ENCODE measurements at places on chromosomes 11 and 22.

DNA sequence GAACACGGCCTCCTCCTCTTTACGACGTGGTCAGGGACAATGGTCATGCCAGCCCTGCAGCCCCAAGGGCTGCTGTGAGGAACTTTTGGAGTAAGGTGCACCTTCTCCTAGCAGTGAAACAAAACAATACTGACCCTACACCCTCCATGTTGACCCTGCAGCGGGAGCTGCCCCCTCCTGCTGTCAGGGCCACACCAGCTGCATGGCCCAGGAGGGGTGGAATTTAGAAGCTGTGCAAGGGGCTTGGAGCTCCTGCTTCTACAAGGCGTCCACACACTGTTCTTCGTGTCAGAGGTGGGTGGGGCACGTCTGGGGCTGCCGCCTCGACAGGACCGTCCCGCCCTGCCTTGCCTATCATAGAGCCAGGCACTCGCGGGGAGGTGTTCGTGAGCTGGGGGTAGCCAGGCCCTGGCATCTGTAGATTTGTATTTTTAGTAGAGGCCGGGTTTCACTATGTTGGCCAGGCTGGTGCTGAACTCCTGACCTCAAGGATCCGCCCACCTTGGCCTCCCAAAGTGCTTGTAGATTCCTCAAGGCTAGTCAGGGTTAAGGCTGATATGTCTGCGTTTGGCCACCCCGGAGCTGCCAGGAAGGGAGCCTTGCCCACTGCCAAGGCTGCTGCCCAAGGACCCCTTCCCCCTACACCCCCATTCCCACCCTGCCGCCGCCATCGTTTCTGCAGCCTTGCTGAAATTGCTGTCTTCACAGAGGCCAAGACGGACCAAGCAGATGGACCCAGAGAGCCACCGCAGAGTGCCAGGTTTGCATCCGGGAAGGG lies 15.9 kb downstream of the INCENP start:
- no peak for DNase-seq

GRCh38 chr11:21965221-21965620 lies 227.7 kb upstream of the ANO5 start:
- no peak for DNase-seq

- peak; percentile 17 for DNase-seq
These were observed at the start of gene CALCB for GRCh38 chr11:15073361-15074205. CALCB (plus strand) TSS chr11:15073593; CDS start chr11:15074719, 1,126 bp downstream.

- no peak for DNase-seq
These were observed 866.8 kb upstream of the TENM4 start for GRCh38 chr11:80307676-80308075.

DNA sequence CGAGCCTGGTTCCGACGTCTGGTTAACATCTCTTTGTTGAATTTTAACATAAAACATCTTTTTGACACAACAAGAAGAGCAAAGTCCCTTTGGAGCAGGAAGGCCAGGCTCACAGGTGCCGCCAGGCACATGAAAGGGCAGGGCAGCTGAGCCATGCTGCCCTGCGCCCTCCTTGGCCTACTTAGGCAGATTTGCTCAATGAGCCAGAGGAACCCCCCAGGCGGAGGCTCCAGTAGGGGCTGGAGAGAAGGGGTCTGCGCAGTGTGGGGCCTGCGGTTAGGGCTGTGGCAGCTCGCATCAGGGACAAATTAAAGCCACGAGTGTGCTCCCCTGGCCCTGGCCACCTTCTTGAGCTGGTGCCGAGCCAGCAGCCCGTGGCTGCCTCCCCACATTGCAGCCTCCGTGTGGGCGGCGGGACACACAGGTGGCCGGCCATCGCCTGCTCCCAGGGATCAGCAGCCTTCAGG lies 9.9 kb upstream of the SLC22A12 start:
- no peak for DNase-seq

DNA sequence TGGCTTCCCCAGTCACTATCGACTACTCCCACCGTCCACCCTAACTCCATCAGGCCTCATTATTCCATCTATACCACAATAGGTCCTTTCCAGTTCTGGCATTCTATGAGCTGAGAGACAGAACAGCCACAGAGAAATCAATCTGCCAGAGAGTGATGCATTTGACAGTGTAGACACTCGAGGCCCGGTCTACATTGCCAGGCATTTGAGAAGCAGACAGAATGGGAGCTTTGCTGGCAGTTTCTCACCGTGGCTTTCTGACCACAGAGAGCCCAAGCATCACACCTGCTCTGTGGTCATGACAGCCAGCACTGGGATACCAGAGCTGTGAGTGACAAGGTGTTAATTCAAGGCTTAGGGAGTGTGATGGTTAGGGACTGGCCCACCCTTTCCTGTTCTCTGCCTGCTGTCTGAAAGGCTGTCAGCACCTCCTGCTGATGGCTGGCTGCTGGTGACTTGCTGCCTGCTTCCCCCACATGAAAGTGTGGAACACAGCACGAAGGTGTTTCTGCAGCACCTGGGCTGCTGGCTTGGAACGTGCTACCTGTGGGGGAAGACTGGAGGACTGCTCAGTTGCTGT lies 137.8 kb downstream of the KIRREL3 start:
- DNase-seq = no peak

DNA sequence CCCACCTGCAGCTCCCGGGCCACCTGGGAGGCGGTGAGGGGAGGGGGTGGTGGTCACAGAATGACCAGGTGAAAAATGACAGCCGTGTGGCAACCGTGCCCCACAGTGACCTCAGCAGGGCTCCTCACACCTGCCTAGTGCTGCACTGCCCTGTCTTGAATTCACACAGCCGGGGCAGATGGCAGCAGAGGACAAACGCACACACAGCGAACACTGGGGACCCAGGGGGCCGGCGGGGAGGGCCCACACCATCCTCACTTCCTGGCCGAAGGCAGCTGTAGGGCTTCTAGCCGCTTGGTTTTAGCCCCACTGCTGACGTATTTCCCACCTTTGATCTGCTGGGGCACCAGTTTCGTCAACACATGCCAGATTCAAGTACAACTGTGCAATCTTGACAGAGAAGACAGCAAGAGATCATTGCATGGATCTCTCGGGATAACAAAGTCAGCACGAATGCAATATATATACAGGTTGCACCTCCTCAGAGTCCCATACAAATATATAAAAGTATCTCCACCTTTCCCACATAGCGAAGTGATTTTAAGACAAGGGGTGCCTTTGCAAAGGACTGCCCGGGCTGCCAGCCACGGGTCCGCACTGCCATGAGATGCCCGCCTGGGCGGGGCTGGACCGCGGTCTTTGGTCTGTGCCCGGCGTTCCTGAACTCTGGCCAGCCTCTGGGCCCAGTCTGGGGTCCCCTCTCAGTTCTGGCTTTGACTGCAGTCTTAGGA lies 26.9 kb downstream of the TRMU start:
- DNase-seq = no peak

GRCh38 chr11:31375879-31376278 lies 6.2 kb downstream of the DNAJC24 start:
- no peak for DNase-seq

DNA sequence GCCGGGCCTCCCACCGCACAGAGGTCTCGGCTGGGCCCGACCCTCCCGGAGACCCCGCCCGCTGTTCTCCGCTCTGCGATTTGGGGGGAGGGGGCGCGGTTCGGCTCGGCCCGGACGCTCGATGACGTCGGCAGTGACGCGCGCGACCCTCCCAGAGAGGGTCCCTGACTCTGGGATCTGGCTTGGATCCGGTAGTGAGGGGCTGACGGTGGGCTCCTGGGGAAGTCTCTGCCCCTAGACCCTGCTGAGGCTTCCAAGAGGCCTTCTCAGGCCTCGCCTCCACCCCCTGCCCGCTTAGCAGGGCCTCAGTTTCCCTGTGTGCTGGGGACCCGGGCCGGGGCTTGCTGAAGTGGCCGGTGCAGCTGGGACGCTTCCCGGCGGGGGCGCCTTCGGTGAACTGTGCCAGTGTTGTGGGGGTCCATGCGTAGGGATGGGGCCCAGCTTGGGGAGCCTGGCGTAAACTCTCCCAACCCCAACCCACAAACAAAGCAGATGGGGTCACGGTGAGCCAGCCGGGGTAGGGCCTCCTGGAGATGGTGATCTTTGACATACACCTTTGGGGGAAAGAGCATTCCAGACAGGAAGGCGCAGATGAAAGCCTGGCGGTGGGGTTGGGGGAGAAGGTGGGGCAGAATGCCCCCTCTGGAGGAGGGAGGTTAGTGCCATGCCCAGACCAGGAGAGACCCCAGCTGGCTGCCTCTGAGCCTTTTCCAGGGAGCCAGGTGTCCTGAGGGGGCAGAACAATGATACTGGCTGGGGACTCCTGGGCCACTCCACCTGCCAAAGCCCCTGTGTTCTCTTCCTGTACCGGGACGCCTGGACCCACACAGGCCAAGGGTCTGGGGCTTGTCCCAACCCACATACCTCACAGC lies 1.0 kb downstream of the B4GALNT4 start:
- no peak for DNase-seq

GRCh38 chr11:110119317-110119716 lies 26.1 kb downstream of the ZC3H12C start:
- DNase-seq = no peak

DNA sequence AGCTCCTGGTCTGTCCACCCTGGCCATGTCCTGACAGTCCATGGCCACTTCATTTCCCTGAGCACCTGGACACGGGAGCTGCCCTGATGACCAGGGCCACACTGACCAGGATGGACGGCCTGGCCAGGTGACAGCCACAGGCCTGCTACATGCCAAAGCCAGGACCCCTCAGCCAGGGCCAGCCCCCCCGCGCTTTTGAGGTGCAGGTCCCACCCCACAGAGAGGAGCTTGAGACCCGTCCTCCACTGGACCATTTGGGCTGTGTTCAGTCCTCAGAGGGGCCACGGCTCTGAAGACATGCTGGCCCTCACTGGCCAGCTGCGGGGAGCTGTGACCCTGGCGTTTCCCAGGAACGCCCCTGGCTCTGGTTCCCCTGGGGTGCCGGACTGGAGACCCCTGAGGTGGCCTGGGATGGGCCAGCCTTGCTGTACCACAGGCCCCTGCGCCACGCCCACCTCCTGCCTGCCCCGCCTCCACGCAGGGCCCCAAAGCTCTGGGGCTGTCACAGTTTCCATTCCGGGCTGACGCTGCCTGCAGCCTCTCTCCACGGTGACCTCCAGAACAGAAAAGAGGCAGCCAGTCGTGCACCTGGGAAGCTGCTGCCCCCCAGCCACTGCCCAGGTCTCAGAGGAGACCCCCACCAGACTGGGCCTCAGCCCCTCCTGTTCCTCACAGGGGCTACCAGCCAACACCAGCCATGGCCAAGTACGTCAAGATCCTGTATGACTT lies 18.2 kb downstream of the EPS8L2 start:
- DNase-seq = no peak

DNA sequence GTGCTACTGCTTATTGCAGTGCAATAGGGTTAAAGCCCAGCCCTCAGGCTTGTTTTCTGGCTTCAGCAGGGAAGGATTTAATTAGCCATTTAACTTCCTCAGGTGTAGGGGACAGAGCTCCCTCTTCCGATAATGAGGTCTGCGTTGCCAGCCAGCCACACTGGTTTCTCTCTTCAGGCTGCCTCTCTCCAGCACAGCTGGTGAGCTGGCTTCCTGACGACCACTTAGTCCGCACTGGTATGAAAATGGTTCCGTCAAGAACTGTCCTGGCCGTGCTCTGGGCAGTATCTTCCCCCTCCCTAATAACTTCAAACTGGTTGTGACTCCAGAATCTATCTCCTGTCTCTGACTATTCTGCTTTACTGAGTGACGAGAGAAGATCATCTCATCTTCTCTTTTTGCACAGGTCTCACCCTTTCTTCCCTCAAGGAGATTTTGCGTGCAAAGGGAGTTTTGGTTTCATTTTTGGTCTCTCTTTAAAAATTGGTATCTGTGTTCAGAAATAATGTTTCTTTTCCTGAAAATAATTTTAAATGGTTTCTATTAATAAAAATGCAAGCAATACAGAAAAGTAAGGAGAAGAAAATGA lies 49.2 kb downstream of the CNTN5 start:
- no peak for DNase-seq

GRCh38 chr11:63595296-63595695 lies 18.9 kb downstream of the PLAAT3 start:
- DNase-seq = peak; percentile 42

- DNase-seq = no peak
These were observed 32.1 kb downstream of the LRP4 start for GRCh38 chr11:46886211-46886610.

- DNase-seq = no peak
These were observed 77.8 kb downstream of the APOL5 start for GRCh38 chr22:35795476-35795875.

GRCh38 chr22:41725510-41726110 lies 26.3 kb downstream of the MEI1 start:
- no peak for DNase-seq

GRCh38 chr11:114215428-114215827 lies 80.8 kb upstream of the NNMT start:
- DNase-seq = no peak

DNA sequence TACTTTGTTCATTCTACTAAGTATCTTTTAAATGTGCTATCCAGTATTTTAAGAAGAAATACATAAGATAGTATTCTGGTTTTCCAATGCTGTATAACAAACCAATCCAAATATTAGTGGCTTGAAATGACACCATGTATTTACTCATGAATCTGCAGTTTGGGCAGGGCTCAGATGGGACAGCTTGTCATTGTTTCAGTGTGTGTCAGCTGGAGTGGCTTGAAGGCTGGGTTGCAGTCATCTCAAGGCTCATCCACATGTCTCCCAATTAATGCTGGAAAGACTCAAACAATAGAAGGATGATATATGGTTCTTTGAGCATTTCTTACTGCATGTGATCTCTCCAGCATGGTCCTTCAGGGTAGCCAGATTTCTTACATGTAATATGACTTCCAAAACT lies 146.2 kb downstream of the ARHGAP42 start:
- DNase-seq = no peak

DNA sequence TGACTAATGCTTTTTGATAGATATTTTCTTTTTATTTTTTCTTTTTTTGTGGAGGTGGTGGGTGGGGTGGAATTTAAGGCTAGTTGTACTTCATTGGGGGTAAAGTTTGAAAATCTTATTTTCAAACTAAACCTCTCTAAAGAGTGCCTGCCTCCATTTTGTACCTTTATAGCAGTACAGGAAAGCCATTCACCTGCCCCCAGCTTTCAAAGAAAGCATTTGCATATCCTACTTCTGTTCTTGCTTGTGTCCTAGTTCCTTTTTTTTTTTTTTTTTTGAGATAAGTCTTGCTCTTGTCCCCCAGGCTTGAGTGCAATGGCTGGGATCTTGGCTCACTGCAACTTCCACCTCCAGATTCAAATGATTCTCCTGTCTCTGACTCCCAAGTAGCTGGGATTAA lies 766.2 kb upstream of the LRRC4C start:
- DNase-seq = no peak

DNA sequence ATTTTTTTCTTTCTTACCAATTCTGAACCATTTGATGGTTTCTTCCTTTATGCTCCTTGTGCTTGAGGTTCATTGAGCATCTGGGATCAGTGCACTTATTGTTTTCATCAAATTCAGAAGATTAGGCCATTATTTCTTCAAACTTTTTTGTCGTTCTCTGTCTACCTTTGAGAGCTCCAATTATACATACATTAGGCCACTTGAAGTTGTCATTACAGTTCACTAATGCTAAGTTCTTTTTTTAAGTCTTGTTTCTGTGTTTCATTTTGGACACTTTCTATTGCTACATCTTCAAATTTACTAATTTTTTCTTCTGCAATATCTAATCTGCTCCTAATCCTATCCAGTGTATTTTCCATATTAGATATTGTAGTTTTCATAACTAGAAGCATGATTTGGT lies 40.8 kb downstream of the CDPF1 start:
- DNase-seq = no peak
